EH (cell line): ENCODE measurements at places on chromosomes 7 and 10.

- DNase-seq = no peak
These were observed 566.4 kb downstream of the SORCS3 start for GRCh38 chr10:105207476-105207995.

- DNase-seq = no peak
These were observed 5.5 kb upstream of the GDF10 start for GRCh38 chr10:47294501-47294900.

GRCh38 chr7:47266131-47266706 is 315.7 kb downstream of the TNS3 start:
- DNase-seq = peak; percentile 80

- no peak for DNase-seq
These were observed 1053.9 kb downstream of the CNTNAP2 start for GRCh38 chr7:147170341-147171012.

DNA sequence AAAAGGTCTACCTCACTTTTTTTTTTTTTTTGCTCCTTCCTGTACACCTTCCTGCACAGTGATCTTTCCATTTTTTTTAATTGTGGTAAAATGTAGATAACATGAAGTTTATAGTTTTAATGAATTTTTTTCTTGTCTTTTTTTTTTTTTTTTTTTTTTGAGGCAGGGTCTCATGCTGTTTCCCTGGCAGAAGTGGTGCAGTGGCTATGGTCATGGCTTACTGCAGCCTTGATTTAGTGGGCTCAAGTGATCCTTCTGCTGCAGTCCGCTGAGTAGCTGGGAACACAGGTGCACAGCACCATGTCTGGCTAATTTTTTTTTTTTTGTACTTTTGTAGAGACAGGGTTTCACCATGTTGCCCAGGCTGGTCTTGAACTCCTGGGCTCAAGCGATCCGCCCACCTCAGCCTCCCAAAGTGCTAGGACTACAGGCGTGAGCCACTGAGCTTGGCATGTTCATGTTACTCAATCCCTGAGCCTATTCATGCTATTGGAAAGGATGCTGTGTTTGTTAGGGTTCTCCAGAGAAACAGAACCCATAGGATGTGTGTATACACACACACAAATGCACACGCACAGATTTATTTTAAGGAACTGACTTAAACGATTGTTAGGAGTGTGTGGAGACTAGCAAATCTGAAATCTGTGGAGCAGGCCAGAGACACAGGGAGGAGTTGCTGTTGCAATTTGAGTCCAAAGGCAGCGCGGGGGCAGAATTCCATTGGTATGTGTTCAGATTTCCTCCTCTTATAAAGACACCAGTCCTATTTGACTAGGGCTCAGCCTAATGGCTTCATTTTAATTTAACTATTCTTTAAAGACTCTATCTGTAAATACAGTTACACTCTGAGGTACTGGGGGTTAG is 29.1 kb downstream of the GALNT11 start:
- peak; percentile 65 for DNase-seq

DNA sequence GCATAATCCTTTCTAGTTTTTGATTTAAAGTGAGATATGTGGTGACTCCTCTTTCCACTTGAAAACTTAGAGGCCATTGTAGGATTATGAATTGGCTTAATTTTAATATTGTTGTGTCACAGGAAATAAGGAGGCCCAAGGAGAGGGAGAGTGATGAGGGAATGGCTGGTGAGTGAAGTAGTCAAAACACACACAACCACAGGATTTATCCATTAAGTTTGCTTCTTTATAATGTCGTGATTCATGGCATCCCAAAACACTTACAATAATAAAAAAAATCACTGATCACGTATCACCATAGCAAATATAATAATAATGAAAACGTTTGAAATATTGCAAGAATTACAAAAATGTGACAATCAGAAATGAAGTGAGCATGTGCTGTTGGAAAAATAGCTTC is 1215.5 kb upstream of the LRRTM3 start:
- no peak for DNase-seq

DNA sequence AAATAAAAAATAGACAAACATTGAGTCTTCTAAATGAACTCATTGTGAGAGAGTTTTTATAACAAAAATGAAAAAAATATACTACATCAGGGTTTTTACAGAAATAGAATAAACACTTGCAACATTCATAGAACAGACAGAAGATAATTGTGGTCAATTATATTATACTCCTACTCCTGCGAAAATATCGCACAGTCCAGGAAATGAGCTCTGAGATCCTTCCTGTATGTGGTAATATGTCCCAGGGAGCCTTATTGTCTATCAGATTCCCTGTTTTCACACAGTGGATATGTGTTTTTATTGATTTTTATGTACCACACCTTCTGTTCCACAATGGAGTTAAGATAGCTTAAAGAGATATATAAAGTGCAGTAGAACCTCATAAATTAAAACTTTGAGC is 27.5 kb upstream of the RELN start:
- DNase-seq = no peak

GRCh38 chr7:34327681-34328080 is 330.3 kb upstream of the NPSR1 start:
- peak; percentile 79 for DNase-seq

DNA sequence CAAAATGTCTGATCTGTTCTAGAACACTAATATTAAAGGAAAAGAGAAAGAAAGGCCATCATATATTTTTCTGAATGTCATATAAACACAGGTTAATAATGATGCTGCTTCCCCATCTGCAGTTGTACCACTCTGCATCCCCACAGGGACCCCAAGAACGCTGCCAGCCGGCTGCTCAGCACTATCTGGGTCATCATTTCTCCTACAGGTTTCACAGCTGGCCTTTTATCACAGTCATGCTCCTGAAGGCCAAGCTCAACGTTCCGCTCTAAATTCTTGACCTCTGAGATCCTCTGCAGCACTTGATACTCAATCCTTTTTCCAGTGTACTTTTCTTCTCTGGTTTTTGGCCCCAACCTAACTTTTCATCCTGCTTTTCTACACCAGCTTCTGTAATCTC is 4.8 kb downstream of the IDI1 start:
- DNase-seq = no peak

GRCh38 chr10:48791267-48791928 is 106.7 kb downstream of the WDFY4 start:
- no peak for DNase-seq

DNA sequence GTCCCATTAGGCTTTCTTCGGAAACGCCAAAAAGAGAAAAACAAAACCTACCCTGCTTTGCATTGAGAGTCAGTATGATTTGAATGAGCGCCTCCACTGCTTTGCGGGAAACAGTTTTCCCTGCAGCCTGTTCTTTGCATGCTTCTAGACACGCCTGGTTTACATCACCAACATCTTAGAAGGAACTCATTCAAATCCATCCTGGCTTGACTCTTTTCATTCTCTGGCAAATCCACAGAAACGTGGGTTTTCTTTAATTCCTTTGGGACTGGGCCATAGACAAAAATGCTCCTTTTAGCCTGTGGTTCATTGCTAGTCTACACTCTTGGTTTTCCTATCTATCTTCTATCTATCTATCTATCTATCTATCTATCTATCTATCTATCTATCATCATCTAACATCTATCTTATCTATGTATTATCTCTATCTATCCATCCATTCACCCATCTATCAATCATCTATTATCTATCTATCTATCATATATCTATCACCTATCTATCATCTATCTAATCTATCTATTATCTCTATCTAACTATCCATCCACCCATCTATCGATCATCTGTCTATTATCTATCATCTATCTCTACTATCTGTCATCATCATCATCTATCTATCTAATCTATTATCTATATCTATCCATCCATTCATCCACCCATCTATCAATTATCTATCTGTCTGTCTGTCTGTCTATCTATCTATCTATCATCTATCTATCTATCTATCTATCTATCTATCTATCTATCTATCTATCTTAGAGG is 68.3 kb downstream of the GATA3 start:
- DNase-seq = no peak

DNA sequence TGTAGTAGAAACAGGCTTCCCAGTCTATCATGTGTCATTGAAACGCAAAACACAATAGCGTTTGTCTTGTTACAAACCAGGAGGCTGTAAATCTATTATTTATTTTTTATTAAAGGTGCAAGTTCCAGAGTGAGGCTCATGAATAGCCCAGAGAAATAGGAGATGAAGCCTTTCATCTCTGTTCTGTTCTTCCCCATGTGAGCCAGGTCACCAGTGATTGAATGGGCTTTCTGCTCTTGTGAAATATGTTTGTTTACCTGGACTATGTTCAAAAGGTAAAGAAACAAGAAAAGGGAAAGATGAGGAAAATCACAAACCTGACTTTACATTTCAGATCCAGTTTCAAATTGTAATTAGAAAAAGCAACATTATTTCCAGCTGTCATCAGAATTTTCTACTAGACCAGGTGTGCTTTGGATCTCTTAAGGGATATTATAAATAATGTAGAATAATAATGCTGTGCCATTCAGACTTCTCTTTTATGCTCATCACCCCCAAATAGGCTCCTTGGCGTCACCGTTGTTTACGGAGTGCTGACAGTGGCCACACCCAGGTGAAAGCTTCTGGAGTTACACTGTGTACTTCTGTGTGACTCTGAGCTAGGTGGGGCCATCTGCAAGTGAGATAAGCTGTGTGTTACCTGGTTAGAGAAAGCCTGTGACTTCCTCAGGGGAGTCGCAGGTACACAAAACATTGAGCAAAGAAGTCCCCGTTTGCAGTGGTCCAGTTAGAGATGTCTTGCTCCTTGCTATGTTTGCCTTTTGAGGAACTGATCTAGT is 274.9 kb downstream of the SDK1 start:
- DNase-seq = no peak

GRCh38 chr7:12715372-12716133 is 28.1 kb downstream of the ARL4A start:
- DNase-seq = peak; percentile 83

DNA sequence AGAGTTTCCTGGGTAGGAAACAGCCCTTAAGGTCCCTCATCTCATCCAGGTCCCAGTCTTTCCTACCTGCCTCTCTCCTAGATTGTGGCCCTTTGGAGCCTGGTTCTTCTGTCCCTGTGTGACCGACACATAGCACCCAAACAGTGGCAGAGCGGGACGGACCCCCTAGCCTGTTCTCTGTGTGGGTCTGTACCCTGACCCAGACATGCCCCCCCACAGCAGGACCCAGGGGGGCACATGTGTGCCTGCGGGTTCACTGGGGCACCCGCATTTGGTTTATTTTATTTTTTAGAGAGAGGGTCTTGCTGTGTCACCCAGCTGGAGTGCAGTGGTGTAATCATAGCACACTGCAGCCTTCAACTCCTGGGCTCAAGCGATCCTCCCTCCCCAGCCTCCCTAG is 11.5 kb downstream of the LIMK1 start:
- DNase-seq = no peak

GRCh38 chr7:67267914-67268313 is 271.3 kb downstream of the TYW1 start:
- DNase-seq = no peak

- DNase-seq = no peak
These were observed 323.2 kb upstream of the COBL start for GRCh38 chr7:51639661-51640334.
